ENCODE measurements at places on chromosomes 1 and 21.

DNA sequence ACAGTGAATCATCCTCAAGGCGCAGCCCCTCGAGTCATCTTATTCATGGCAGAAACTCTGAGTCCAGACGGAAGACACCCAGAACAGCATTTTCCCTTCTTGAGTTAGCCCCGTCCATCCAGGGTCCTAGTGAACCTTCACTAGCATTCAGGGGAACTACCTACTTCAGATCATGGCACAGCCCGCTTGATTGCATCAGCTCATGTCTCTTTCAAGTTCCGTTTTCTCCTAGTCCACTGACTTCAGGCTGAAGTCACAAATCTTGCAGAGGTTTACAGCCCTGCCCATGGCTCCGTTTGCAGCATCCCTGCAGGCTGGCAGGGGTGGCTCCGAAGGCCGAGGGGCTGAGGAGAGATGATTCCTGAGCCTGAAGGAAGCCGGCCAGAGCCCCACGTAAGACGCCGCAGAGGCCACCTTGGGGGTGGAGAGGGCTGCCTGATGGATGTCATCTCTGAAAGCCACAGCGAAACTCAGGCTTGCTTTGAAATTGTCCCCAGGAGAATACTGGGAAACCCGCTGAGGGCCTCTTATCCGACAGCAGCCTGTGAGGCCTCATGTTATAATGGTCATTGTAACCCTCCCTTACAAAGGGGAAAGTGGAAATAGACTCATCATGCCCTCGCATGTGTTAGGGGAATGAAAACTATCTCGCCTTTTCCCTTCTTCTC, 310.2 kb upstream of the AJAP1 start:
- DNase-seq: no peak

DNA sequence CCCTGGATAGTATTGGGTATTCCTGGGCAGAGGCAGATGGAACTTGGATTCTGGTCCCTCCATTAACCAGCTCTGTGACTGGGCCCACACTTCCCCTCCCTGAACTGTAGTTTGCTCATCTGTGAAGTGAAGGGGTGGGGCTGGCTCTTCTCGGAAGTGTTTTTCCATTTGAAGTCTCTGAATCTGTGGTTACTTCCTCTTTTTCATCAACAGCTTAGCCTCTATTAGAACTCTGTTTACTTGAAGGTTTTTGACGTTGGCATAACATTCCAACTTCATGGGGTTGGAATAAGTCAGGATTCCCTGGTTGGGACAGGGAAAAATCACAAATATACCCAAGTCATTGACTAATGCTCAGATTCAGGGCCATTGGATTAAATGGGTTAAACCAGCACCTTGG, 3.6 kb downstream of the KIAA0040 start:
- DNase-seq: peak; percentile 68

GRCh38 chr1:54610048-54610447, 13.3 kb downstream of the FAM151A start:
- DNase-seq: no peak

DNA sequence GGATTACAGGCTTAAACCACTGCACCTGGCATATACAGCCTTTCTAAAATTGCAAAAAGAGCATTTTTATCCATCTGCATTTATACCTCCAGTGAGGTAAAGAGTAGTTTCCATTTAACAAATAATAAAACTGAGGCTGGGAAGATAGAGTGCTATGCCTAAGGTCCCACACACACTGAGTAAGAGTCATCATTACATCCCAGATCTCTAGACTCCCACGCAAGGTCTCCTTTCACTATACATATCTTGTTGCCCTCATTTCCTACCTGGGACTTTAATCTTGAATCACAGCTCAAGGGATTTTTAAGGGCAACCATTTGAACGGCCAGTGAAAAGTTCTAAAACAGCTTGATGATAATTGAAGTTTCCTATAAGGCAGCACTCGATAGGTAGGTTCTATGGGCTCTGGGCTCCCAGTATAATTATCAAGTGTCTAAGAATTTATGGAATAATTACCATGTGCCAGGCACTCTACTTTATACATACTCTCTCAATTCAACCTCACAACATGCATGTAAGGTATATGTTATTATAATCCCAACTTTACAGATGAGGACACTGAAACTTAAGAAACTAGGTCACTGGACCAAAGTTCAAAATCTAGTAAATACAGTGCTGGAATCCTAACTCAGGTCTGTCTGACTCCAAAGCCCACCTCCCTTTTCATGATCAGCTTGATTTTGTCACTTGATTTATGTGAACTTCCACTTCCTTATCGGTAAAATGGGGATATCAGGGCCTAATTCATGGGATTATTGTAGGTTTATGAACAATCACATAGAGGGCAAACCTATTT, 23.3 kb upstream of the EPS15 start:
- no peak for DNase-seq

DNA sequence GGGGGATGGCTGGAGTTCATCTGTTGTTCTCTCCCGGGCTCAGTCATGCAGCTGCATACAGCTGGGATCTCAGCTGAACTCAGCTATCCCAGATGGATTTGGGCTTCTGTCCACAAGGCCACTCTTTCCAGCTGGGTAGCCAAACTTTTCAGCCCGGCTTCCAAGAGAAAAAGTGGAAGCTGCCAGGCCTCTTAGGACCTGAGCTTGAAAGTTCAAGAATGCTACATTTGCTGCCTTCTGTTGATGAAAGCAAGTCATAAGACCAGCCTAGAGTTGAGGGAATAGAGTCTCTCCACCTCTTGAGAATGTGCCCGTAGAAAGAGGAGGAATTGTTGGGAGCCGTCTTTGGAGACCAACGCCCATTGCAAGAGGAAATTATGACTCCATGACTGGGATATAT, 95.3 kb downstream of the C1orf21 start:
- no peak for DNase-seq

DNA sequence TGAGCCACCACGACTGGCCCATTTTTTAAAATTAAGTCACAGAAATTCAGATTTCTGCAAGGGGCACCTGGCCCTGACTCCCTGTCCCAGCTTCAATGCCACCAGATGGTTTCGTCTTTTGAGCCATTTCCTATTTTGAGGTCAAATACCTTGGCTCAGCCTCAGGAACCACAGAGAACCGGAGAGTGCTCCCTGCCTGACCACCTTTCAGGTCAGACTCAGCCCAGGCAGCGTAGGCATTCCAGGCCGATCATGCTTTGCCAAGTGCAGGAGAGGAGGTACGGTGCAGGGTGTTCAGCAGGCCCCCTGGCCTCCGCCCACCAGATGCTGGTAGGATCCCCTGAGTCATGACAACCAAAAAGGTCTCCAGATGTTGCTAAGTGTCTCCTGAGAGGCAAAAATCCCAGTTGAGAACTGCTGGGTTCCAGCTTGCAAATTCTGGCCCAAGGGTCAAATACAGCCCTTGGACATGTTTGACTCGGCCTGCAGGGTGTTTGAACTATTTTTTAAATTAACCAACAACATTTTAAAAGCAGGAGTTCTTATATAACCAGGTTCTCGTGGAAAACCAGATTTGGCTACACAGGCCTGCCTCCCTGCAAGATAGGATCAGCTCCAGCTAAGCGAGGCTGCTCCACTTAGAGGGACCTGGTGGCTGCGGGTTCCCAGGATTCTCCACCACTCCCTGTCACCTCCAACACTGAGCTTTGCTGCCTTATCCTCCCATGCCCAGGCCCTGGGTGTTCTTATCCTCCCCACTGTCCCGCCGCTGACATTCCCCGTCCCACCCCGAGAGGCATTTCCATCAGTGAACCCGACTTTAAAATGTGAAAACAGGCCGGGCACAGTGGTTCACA, 61.9 kb upstream of the TARDBP start:
- DNase-seq: no peak

DNA sequence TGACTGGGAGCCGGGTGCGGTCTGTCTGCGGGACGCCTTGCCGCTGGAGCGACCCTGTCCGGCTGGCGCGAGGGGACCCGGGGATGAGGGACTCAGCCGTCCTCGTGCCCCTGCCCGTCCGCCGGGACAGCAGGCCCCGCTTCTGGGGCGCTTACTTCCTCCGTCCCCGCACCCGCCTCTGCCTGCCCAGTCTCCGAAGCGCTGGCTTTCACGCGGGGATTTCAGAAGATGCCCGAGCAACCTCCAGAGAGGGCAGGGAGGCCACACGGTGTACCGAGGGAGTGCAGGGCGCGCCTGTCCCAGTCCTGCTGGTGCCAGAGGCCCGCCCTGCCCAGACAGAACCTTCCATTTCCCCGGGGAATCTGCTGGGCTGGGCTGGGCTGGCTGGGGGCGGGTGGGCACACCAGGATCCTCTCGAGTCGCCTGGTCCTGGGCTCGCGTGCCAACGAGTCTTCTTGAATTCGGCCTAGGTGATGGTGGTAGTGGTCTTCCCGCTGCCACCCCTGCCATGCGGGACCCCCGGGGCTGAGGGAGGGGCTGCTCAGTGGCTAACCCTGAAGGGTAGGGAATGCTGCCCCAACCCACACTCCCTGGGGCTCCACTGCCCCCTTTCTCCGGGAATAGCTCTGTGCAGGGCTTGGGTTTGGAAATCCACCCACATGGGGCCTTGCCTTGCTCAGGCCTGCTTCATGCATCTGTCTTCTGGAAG, 2.5 kb upstream of the TRPM2 start:
- DNase-seq: no peak

DNA sequence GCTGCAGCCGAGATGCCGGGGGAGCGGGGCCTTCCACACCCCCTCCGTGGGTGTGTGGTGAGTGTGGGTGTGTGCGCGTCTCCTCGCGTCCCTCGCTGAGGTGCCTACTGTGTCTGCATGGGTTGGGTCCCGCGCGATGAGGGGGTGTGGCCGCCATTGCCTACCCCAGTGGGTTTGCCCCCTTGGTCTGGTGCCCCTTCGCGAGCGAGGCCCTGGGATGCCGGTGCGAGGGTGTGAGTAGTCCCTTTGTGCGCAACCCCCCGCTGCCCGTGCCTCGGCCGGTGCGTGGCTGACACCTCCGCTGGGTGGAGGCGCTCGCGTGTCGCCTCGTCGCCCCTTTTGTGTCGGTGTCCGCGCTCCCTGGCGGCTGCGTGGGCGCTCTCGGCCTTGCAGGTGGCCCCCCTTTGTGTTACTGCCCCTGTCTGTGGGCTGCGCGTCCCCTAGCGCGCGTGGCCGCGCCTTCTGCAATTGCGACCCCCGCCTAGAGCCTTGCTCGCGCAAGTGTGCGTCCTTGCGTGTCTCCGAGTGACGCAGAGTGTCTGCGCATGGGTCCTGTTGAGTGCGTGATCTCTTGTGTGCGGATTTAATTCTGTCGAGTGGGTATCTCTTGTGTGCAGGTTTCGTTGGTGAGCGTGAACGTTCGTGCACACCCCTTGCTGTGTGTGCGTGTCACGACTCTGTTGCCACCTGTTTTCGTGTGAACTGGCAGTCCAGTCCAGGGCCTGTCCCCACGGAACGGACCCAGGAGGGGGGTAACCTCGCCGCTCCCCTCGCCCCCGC, 553 bp downstream of the TTC3 start:
- peak; percentile 71 for DNase-seq

DNA sequence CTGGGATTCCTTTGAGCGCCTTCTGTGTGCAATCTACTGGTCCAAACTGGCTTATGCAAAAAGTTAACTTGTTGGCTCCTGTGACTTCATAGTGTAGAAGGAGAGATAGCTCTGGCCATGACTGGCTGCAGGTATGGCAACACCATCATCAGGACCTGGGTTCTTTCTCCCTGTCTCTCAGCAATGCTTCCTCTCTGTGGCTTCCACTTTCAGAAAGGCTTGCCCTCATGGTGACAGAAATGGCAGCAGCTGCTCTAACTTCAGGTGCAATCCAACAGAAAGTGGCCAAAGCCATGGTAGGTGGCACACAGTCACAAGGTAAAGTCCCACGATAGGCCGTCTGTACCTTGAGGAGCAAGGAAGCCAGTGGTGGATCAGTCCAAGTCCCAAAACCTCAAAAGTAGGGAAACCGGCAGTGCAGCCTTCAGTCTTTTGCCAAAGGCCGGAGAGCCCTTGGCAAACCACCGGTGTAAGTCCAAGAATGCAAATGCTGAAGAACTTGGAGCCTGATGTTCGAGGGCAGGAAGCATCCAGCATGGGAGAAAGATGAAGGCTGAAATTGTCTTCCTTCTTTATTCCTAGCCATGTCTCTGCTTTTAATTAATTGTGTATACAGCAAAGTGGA, 45.0 kb downstream of the ZBTB40 start:
- DNase-seq: no peak

DNA sequence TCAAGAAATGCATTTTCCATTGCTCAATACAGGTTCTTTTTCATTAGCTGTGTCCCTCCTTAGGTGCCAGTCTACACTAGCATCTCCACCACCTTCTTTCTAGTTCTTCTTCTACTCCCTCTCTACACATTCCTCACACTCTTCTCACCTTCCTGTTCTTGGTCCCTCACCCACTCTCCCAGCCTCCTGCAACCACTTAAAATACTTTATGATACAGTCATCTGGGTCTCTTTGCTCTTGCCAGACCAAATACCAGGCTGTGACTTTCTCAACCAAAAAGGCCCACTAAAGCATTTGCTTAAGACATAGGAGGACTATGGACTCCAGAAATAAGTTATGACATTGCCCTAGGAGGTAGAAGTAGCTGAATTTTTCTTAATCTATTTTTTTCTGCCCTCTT, 35.1 kb downstream of the PIGM start:
- DNase-seq: no peak

GRCh38 chr21:26965907-26966581, 844 bp downstream of the ADAMTS5 start:
- DNase-seq: no peak

GRCh38 chr1:24708938-24709337, 36.3 kb upstream of the CLIC4 start:
- peak; percentile 25 for DNase-seq
